HS-27A (cell line): ENCODE measurements at places on chromosomes 11 and 22.

GRCh38 chr22:43180670-43181069, 6.3 kb downstream of the TTLL12 start:
- DNase-seq, result no peak

DNA sequence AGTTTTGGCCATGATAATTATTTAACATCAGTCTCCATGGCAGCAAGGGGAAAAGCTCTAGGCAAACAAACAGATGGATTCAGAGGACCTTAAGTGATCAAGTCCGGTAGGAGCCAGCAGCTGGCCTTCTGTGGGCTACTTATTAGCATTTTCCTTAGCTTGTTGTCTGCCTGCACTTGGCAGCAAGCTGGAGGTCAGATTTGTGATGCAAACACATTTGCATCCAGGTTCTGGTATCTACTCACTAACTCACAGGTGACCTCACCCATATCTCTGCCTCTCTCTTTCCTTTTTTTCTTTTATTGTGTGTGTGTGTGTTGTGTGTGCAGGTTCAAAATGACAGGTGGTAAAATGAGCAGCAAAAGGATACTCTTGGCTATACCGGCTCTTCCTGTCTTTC, 32.3 kb downstream of the ARHGAP42 start:
- DNase-seq, result no peak

DNA sequence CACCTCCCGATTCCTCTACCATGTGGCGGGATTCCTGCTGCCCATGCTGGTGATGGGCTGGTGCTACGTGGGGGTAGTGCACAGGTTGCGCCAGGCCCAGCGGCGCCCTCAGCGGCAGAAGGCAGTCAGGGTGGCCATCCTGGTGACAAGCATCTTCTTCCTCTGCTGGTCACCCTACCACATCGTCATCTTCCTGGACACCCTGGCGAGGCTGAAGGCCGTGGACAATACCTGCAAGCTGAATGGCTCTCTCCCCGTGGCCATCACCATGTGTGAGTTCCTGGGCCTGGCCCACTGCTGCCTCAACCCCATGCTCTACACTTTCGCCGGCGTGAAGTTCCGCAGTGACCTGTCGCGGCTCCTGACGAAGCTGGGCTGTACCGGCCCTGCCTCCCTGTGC, 10.5 kb downstream of the CXCR5 start:
- DNase-seq, result no peak

DNA sequence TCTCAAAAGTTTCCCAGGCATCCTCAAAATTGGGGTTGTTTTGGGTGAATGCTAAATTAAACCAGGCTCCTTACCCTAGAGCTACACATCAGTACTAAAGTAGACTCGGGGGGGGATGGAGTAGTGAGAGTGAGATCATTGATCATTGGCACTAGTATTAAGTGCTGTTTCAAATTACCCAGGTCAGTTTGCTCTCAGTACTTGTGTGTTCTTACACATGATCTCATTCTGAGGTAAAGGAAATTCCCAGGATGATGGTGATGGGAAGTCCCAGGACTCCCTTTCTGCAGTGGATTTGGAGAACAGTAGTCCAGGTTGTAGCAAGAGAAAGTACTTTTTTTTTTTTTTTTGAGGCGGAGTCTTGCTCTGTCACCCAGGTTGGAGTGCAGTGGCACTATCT, 12.5 kb downstream of the RBM4 start:
- DNase-seq, result no peak

DNA sequence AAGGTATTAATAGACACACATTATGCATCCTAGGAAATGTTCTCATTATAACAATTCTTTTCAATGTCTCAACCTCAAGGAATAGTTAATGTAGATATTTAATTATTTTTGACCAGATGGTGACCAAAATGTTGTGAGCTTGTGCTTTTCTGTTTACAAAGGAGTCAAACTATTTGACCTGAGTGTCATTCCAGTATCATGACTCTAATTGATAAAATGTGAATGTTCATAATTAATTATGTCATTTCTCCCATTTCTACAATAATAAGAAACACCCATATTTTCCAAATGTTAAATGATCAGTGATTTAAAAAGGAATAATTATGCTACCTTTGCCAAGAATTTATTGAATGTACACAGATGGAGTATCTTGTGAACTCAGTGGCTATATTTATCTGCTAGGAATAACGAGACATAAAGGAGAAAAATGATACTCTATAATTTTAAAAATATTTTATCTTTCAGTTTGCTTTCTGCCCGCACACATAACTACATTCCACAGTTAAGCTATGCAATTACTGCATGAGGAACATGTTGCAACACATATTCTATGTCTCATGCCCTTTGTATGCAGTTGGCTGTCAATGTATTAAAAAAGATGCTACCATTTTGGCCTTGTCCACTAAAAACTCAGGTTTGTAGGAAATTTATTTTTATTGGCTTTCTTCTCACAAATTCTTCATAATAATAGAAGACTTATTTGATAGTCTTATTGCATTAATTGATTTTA, 376.7 kb upstream of the CCDC179 start:
- peak; percentile 29 for DNase-seq

GRCh38 chr22:31344578-31345330, 1.4 kb downstream of the PATZ1 start:
- no peak for DNase-seq

- no peak for DNase-seq
These were observed 461.7 kb upstream of the TENM4 start for GRCh38 chr11:79902493-79902892.

DNA sequence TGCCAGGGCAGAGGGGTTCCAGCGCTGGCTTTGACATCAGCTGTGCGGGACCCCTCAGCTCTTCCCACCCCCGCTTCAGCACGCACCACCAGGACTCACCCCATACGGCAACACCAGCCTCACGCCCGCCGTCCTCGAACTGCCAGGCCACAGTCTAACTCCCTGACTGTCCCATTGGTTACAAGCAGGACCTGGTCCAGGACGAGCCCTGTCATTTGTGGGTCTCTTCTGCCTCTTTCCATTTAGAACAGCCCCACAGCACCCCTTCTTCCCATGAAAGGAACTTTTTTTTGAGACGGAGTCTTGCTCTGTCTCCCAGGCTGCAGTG, 81.7 kb downstream of the PHF21B start:
- DNase-seq, result no peak
